WTC11 (cell line): ENCODE measurements at places on chromosomes 12 and 14. TPM values are rescaled to one million over a fixed set of nuclear protein-coding genes. Genes with fewer than 3 reads are reported as not detected.

OR10G3 gene
- total RNA-seq, result not detected in 3 replicates

TIGAR gene
- 14.4 to 26.7 TPM (median 18.0 TPM) in 3 replicates for total RNA-seq

NINJ2 gene
- total RNA-seq, result 0.41 to 0.73 TPM (median 0.42 TPM) in 3 replicates

TAS2R19 gene
- 1.0 to 1.4 TPM (median 1.1 TPM) in 3 replicates for total RNA-seq

HOXC9 gene
- total RNA-seq, result not detected in 3 replicates

ERP27 gene
- total RNA-seq, result 0.09 to 0.14 TPM in 2 of 3 replicates, not detected in the other
